ENCODE measurements at places on chromosomes 1 and 21.

DNA sequence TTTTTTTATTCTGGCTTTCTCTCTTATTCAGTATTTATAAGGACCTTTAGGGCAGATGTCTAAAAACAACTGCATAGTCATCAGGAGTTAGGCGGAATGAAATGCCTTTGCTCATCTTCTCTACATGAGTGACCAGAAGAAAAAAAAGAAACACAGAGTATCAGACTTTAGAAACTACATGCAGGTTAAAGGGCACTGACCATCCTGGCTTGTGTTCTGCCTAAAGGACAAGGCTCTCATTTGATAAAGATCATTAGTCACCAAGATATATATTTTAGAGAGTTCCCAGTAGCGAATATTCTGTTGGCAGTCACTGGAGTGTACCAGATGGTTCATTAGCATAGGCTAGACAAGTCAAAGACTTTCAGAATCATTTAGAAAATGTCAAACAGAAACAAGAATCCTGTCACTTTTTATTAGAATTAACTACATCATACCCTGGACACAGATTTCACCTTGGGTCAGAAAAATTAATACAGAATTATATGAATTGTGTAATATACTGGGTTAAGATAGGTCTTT is 145.6 kb downstream of the NR5A2 start:
- no peak for DNase-seq

DNA sequence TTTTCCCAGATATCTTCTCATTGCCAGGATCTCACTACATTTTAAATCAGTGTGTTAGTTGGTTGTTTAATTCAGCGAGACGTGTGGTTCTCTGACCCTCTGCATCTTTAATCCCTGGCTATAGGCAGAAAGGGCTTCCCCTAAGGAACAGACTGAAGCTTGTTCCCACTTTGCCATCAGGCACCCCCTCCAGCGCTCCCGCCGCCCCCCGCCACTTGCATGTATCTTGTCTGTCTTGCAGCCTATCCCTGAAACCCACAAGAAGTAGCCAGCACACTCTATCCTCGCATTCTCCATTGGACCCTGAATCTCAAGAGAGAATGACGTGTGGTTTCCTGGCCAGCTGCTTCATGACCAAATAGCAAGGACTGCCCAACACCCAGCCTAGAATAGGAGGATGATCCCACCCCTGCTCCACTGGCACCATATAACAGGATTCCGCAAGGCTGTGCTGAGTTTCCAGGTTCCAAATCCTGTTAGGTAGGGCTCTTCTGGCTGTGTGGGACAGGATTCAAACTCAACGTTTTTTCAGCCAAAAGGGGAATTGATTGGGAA is 7.8 kb downstream of the CLDN19 start:
- no peak for DNase-seq

DNA sequence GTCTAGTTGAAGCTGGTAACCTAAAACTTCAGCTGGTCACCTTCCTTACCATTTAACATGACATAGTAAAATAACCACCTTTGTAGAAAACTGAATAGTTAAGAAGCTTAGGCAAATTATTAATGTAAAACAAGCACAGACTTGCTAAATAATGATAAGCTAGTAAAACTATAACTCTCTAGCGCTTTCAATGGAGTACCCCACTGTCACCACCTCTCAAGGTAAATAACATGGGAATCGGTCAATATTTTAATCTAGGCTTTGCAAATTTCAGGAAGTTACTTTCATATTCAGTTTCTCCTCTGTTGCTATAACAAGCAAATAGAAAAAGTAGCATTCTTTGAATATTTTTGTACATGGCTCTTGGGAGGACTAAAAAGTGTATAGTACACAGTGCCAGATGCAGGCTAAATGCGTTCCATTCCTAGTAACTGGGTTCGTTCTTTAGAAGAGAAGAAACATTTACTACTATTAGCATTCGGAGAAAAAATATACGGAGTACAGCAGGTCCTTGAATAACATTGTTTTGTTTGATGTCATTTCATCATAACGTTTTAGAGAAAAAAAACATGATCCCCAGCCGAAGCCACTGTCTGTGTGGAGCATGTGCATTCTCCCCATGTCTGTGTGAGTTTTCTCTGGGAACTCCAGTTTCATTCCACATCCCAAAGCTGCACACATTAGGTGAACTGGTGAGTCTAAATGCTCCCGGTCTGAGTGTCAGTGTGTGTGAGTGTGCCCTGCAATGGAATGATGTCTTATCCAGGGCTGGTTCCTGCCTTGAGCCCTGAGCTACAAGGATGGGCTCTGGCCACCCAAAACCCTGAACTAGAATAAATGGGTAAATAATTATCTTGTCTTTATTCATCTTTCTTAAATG is 52.5 kb downstream of the EPRS1 start:
- DNase-seq = no peak

DNA sequence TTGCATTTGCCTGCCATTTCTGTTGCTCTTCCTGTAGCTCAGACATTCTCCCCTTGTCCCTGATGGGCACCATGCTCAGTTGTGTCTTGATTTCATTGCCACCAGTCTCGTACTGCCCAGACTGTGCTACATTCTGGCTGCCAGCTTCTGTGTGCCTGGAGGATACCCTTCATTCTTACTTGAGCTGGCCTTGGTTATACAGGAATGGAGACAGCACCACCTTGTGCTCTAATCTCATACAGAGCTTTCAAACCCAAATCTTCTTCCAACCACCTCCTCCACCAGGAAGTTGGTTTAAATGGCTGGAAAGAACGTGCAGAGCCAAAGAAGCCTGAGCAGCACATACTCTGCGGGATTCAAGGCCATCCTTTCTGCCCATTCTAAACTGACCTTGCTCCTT is 165.3 kb downstream of the SLC35F3 start:
- DNase-seq = no peak

DNA sequence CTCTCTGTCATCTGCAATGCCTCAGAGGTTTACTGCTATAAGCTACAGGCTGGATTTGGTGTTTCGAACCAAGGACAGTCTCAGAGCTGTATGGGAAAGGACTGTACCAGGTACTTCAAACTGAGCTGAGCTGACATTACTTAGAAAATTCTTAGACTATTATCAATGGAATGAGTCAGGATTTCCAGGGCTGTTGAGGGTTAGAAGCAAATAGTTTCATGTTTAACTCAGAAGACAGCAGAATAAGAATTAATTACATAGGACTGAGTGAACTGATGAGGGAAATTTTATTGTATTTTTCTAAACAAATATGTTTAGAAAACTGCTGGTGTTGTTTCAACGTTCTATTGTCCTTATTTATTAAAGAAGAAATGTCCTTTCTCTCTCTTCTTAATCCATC is 74.3 kb upstream of the CAPZB start:
- no peak for DNase-seq

DNA sequence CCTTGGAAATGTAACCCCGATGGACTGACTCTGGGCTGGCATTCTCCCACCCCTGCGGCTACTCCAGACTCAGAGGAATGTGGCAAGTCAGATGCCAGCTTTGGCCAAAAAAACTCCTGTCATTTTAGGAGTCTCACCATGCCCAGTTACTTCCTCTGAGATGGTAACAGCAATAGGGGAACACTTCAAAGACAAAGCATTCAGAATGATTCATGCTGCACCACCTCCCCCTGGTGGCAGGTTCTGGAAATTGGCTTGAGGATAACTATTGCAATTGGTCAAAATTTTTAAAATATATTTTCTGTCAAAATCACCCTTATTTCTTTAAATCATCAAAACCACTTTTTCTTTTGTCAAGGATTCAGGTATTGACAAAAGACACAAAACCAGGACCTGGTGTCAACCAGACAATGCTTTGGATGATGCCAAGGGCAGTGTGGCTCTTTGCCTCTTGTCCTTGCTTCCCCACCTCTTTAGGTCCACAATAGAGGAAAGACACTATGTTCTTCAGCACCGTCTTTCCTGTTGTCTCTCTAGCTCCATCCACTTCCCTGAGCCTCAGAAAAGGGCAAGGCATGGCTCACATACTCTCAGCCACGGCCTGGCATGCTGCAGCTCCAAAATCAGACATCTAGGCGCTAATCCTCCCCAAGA is 9.9 kb upstream of the CDCA8 start:
- DNase-seq = peak; percentile 71

All from activated gamma-delta T cell treated with anti-CD3 and anti-CD28 coated beads, Interleukin-2, amount 50 U/mL, for 16 hours (primary cell).